ENCODE measurements at places on chromosomes 1 and 21. TPM values are rescaled to one million over a fixed set of nuclear protein-coding genes. Genes with fewer than 3 reads are reported as not detected.

DNA sequence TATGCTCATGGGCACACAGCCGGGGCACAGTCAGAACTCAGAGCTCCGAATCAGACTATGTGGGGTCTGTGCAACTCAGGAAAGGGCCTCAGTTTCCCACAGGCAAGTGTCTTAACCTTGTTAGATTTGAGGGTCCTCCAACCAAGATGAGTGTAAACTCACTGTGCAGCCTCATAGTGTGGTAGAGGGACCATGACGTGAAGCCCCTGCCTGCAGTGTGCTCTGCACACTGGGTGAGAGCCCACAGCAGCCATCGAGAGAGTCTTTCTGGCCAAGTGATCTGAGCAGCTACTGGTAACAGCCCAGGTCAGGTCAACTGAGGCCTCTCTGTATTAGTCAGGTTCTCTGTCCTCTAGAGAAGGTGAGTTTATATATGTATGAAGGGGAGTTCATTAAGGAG is 592 bp upstream of the LYPD8 start:
- DNase-seq, result no peak

DNA sequence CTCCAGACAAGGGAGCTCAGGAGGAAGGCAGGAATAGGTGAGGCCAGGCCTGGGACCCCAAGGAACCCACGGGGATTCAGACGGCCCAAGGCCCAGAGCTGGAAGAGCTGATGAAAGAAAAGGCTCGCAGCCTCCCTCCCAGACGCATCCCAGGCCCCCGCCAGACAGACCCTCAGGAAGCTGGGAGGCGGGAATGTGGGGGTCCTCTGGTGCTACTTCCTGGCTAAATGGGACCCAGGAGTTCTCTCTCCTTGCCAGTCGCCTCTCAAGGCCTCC is 430 bp downstream of the FBXO2 start:
- DNase-seq, result no peak

The TEDDM1 gene
- not detected for total RNA-seq

The ZBTB8B gene
- 14.0 TPM for total RNA-seq

The SIK1 gene
- total RNA-seq, result 0.47 TPM

The LCE1E gene
- total RNA-seq, result not detected

DNA sequence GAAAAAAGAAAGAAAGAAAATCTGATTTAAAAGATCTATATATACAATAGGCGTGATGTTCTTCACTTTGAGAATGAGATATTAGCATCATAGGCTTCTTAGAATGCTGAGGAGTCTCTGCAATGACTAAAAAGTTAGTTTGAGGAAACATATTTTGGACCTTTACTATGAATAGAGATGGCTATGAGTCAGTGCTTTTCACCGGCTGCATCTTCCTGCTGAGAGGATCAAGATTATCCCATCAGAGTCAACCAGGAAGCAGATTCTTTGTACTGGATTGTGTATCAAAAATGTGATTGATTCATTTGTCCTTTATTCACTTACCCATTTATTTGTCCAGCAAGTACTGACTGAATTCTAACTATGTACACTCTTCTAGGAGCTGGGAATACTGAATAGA is 144.2 kb downstream of the KCNK2 start:
- DNase-seq, result no peak

The CLCA1 gene
- 0.16 TPM for total RNA-seq

Measured in occipital lobe (tissue), 3 donors.